ENCODE measurements at places on chromosomes 6 and 20. TPM values are rescaled to one million over a fixed set of nuclear protein-coding genes. Genes with fewer than 3 reads are reported as not detected.
A peak's percentile ranks its signal among the peaks of the same experiment; 100 is the strongest.

DNA sequence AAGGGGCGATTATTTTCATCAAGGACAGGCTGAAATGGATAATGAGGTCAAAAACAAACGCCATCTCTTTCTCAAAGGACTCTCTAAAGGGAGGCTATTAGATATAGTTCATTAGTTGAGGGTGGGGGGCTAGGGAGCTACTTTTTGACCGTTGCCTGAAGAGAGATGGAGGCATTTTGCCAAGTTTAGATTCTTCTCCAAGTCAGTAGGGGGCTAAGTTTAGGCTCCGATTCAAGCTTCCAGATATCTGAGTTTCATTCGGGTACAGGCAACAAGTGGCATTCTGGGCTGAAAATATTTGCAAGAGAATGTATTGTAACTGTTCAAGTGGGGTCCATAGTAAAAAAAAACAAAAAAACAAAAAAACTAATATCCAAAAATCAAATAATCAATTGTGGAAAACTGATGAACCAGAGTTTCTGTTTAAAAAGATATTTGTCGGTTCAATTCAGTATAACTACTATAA lies 43.4 kb upstream of the PIM1 start:
- no peak for DNase-seq

DNA sequence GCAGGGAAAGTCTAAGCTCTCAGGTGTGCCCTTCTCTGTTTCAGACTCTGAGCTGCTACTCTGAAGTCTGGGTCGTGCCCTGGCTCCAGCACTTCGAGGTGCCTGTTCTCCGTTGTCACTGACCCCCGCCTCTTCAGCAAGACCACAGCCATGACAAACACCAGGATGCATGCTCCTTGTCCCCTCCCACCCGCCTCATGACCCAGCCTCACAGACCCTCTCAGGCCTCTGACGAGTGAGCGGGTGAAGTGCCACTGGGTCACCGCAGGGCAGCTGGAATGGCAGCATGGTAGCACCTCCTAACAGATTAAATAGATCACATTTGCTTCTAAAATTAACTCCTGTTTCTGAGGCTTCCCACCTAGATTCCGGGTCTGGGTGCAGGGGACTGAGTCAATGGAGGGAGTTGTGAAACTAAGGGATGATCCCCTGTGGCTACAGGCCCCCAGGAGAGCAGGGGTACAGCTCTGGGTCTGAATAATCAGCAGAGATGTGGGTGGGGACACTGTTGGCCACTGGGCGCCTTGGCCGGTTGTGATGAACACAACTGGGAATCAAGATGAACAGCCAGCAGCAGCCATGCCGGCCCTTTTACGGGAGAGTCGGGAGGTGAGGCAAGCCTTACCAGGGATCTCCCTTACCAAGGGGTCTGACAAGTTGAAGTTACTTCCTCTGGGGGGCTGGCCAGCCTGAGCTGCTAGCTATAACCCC lies 10.7 kb downstream of the CST7 start:
- no peak for DNase-seq

Gene CENPB
- 161 TPM for total RNA-seq

Gene FOXC1
- 8.3 TPM for total RNA-seq

Gene ASIP
- total RNA-seq: not detected

Gene SLCO4A1
- total RNA-seq: 69.5 TPM

Gene CST4
- total RNA-seq: not detected

DNA sequence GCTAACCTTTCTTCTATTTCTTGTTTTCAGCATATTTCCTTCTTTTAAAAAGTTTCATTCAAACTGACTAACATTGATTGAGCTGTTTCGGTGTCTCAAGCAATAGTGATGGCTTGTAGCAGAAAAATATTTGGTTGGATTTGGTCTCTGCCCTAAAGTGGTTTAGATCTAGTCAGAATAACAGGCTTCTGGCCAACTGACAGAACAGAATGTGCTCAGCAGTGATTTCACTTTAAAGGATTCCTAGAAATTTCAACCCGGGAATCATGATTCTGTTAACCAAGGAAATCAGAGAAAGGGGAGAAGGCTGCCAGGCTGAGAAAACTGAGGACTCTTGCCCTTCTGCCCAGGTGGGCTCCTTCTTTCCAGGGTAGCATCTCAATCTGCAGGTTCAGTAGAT lies 16.6 kb upstream of the GSTA1 start:
- peak; percentile 22 for DNase-seq

DNA sequence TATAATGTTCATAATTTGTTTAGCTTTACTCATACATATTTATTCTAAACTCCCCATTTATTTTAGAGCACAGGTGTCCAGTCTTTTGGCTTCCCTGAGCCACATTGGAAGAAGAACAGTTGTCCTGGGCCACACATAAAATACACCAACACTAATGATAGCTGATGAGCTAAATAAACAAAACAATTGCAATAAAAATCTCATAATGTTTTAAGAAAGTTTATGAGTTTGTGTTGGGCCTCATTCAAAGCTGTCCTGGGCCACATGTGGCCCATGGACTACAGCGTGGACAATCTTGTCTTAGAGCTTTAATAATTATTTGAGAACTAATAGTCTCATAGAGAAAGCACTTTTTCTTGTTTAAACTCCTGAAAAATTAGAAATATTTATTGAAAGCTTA lies 131.3 kb downstream of the MYO6 start:
- DNase-seq: no peak

- DNase-seq: peak; percentile 56
Observed at GRCh38 chr6:34301408-34301807, 52.6 kb upstream of the SMIM29 start.

- peak; percentile 72 for DNase-seq
Observed at GRCh38 chr6:14542670-14543366, 425.2 kb downstream of the CD83 start.

- no peak for DNase-seq
Observed at GRCh38 chr6:110822249-110822648, 7.0 kb upstream of the CDK19 start.

Gene RNF182
- total RNA-seq: 26.5 TPM

GRCh38 chr20:38127920-38128528 lies 37.0 kb downstream of the TGM2 start:
- no peak for DNase-seq

GRCh38 chr6:146898069-146898887 lies 299.5 kb downstream of the ADGB start:
- no peak for DNase-seq

DNA sequence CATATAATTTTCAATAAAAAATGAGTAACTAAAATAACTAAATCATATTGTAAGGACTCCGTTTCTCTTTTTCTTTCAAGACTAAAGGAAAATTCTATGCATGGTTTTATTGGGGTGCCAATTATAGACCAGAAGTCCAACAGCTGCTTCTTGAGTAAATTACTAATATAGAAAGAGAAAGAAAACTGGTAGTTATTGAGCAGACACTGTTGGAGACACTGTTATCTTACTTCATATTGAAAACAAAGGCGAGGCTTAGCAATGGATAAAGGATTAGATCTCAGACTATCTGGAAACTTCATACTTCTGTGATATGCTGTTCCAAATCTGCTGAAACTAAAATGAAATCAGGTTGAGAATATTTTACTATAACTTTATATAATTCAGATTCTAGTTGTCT lies 169.6 kb upstream of the EYS start:
- no peak for DNase-seq

- DNase-seq: no peak
Observed at GRCh38 chr20:38072898-38073297, 39.4 kb downstream of the RPRD1B start.

DNA sequence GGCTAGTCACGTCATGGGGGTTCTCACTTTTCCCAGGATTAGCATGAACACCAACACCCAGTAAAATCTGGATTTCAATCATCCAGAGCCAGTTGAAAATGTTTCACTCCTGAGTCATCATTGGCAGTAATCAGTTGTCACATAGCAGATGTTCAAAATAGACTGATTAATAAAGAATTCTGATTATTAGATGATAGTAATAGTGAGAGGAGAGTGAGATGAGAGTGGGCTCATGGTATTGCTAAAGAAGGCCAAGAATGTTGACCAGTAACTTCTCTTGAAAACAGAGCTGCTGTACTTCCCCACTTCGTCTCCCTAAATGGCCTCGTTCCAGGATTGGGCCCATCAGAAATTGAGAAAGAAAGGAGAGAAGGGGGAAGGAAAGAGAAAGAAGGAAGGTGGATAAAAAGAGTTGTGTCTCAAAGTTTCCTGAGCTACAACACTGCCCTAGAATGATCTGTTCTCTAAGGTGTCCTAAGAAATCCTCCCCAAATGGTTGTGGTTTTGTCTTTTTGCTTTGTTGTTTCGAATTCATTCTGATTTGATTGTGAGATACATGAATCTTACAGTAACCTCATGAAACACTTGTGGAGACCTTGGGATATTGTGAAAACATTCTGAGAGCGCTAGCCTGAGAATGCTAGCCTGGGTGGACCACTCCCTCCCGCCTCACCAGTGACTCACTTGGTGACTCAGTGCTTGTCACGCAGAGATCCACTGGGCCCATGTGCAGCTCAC lies 502.2 kb upstream of the JARID2 start:
- DNase-seq: peak; percentile 100

DNA sequence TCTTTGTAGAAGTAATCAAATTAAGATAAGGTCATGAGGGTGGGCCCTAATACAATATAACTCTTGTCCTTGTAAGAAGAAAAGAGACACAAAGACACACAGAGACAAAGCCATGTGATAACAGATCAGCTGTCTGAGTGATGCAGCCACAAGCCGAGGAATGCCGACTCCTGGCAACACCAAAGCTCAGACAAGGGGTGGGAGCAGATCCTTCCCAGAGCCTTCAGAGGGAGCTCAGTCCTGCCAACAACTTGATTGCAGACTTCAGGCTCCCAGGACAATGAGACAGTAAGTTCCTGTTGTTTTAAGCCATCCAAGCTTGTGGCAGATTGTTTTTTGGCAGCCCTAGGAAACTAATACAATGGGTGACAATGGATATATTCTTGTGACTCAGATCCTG lies 325.0 kb upstream of the AGPAT4 start:
- no peak for DNase-seq

Gene BPIFA1
- not detected for total RNA-seq

Gene CD93
- total RNA-seq: 1.5 TPM

DNA sequence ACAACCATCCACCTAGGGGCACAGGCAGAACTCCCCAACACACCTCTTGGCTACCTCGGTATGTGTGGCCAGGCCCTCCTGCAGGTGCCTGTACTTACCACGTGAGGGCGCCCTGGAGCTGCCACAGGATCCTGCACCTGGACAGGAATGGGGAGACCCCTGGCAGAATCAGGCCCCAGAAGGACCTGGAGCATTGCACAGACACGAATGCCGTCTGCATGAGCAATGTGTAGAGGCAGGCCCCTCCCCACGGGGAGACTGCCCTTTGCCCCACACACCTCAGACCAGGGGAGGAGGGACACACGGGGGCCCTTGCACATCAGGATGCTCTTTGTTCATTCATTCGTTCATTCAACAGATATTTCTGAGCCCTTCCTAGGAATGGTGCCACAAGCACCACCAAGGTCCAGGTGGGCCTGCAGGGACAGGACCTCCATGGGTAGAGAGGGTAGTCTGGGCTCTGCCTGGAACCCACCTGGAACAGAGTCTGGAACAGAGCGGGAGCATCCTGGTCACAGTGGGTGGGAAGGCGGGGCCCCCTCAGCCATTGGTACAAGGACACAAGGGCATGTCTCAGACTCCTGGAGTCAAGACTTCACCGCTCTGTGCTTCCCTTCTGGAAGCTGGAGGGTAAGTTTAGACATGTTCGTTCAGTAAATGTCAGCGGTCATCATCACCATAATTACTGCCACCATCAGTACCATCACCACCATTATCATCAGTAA lies 32.3 kb downstream of the YTHDF1 start:
- peak; percentile 40 for DNase-seq

Gene MOXD1
- total RNA-seq: 207 TPM

GRCh38 chr6:101393829-101394251 lies 332 bp downstream of the GRIK2 start:
- DNase-seq: peak; percentile 38

DNA sequence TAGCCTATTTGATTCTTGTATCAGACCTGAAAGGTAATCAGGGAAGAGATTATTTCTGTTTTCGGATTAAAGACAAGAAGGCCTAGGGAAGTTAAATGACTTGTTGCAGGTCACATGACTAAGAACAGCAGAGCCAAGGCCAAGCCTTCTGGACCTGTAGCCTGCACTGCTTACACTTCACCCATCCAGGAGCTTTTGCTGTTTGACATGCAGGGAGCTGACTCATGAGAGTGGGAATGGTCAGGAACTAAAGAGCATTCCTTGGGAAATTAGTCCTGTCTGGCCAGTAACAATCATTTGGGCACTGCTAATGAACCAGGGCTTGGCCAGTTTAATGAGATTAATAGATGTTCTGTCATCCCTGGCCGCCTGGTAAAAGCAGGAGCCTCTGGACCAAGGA lies 46.8 kb downstream of the EIF2S2 start:
- peak; percentile 93 for DNase-seq

Gene COL11A2
- 0.02 TPM for total RNA-seq

- DNase-seq: peak; percentile 54
Observed at GRCh38 chr20:32521780-32522525, 63.2 kb downstream of the NOL4L start.

Gene TSHZ2
- 11.9 TPM for total RNA-seq

GRCh38 chr6:25322692-25323091 lies 43.5 kb downstream of the CARMIL1 start:
- DNase-seq: no peak
